ENCODE measurements at places on chromosomes 5 and 9.

DNA sequence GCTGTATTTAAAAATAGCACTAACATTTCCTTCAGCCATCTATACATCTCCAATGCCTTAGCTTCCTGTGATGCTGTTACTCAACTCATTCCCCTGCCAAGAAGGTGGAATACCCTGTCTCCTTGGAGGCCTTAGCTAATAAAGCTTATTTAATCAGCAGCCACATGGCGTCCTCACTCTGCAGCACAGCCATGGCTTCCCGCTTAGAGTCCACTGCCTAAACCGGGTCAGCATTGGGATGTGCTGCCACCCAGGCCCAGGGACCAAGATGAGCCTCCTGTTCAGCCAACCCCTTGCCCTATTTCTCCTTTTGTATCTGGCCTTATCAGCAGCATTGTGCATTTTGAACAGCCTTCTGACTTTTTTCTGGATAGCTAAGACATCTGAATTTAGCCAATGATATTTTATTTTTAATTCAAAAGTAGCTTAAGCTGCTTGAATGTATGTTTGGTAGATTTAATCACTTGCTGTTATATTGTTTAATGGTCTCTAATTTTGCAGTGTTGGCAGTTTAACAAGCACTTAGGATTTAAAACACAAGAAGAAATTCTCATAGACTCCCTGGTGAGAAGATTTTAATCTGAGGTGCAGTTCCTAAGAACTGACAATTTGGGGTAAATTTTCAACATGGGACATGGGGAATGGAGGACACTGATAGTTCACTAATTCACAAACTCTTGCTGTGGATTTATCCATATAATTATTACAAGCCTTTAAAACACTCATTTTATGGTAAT is 113.0 kb downstream of the RPS23 start:
- DNase-seq, result no peak

- DNase-seq, result no peak
These were observed 16.0 kb downstream of the NR2F1 start for GRCh38 chr5:93599001-93599379.

DNA sequence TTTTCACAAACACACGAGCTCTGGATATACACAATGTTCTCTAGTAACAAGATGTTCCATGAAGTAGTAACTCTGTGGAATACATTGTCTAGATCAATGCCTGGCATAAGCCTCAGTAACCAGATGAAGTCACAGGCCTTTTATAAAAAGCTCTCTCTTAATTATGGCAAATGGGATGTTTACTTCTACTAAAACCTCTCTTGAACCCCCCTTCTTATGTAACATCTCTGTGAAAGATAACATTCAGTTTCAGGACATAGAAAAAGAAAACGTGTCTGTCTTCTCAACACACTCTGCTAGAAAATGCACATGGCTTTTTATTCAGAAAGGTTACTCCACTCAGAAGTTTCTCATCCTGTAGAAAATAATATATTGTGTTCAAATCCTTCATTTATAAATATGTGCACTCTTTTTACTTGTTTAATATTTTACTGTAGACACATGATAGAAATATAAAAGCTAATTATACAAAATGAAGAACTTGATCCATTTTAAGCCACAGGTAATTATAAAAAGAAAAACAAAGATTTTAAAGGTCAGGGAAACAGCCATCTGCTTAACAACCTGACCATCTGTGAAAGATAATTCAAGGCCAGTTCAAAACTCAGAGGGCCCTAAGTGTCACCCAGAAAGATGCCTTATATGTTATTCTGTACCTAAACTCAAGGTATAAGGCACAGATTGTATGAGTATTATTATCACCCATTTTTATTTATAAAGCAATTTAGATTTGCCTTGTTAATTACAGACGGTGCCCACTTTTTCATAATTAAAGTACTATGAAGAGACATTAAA is 812.0 kb downstream of the CDH18 start:
- no peak for DNase-seq

DNA sequence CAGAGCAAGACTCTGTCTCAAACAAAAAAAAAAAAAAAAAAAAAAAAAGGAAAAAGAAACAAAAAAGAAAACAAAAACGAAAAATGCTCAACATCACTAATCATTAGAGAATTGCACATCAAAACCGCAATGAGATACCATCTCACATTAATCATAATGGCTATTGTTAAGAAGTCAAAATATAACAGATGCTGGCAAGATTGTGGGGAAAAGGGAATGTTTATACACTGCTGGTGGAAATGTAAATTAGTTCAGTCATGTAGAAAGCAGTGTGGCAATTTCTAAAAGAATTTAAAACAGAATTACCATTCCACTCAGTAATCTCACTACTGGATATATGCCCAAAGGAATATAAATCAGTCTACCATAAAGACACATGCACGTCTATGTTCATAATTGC is 50.4 kb upstream of the PRR16 start:
- DNase-seq, result no peak

GRCh38 chr9:135504262-135505243 is 4.1 kb downstream of the MRPS2 start:
- peak; percentile 69 for DNase-seq

DNA sequence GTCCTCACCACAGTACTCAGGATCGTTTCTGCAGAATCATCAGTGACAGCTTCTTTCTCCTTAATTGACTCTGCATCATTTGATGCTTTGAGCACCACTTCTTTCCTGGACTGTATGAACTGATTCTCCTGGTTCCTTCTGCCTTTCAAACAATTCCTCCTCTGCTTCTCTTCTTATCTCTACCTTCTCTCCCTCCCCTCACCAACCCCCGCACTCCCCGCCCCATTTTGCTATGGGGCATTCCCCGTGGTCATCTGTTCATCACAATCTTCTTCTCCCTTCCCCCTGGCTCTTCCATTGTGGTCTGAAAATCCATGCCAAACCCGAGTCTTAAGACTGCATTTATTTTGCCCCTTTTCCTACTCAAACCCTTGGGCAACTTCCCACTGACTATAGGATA is 57.9 kb downstream of the FAM78A start:
- DNase-seq, result no peak

DNA sequence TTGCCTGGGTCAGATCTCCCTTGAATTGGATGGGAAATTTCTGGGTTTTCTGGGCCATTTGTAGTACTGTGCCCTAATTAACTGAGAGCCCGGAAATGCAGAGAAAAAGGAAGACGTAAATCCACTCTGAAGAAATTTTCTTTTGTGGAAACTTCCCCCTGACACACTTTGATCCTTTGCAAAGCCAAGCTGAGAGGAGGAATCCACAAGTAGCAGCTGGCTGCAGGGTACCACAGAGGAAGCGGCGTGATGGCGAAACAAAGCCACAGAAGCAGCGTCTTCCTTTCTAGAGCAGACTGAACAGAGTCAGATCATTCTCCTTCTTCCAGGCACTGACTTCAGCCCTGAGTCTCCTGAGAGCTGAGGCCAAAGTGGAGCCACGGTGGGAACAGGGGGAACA is 47.1 kb upstream of the ZNF354A start:
- DNase-seq, result no peak

GRCh38 chr9:81431641-81432040 is 257.7 kb downstream of the TLE1 start:
- DNase-seq, result no peak

DNA sequence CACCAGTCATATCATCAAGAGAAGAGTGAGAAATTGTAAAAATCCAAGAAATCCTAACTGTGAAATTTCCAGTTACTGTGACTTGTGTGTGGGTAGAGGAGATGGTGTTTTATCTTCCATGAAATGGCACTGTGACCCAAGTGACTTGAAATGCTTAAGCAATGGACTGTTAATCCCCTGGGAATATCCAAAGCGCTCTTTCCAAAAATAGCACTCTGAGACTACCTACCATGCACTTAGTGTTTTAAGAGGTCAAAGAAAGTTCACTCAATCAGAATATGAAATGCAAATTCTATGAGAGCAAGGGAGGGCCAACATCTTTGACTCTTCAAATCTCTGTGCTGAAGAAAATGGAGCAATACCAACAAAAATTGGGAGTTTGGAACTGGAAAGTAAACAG is 244.0 kb downstream of the GABRB2 start:
- DNase-seq, result no peak

- DNase-seq, result peak; percentile 23
These were observed 56.6 kb downstream of the CFAP90 start for GRCh38 chr5:7794311-7794710.

DNA sequence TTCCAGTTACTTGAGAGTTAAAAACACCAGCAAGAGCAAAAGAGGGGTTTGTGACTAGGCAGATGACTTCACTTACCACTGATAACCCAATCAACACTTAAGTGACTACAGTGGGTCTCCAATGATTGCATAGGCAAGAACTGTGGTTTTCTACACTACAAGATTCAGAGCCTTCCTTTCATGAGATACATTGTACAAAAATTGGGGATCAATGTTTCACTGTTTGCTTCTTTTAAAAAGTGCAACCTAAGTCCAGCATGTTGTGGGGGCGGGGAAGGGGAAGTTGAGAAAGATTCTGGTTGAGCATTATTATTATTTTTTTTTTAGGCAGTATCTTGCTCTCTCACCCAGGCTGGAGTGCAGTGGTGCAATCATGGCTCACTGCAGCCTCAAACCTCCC is 3.6 kb downstream of the IQGAP2 start:
- DNase-seq, result no peak

DNA sequence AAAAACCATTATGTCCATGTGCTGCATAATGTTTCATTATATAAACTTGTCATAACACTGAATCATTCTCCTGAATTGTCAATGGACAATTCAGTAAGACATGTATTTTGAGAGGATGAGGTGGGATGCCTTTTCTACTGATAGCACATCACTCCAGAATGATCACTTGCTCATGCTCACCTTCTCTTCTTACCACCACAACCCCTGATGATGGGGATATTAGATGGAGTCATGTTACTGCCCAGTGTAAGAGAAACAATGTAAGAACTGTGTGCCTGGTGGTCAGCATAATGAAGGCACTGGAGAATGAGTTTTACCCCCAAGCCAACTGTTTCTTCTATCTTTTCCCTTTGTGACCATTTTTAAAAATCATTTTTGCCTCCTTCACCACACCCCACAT is 198.8 kb downstream of the ADAMTSL1 start:
- no peak for DNase-seq

GRCh38 chr9:89864731-89865130 is 259.9 kb downstream of the GADD45G start:
- DNase-seq, result no peak

DNA sequence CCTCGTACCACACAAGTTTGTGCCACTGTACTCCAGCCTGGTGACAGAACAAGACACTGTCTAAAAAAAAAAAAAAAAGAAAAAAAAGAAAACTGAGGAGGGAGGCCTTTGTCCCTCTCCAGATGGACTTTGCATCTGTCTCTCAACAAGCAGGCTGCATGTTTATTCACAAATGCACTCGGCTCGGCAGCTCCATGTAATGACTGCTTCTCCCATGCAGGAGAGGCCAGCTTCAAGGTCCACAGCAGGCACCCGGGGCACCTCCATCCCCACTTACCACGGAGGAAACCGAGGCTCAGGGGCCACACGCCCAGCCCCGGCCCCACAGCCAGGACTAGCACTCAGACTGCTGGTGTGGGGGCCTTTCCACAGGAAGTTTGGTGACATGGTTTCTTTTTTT is 13.1 kb upstream of the NCS1 start:
- DNase-seq, result no peak

DNA sequence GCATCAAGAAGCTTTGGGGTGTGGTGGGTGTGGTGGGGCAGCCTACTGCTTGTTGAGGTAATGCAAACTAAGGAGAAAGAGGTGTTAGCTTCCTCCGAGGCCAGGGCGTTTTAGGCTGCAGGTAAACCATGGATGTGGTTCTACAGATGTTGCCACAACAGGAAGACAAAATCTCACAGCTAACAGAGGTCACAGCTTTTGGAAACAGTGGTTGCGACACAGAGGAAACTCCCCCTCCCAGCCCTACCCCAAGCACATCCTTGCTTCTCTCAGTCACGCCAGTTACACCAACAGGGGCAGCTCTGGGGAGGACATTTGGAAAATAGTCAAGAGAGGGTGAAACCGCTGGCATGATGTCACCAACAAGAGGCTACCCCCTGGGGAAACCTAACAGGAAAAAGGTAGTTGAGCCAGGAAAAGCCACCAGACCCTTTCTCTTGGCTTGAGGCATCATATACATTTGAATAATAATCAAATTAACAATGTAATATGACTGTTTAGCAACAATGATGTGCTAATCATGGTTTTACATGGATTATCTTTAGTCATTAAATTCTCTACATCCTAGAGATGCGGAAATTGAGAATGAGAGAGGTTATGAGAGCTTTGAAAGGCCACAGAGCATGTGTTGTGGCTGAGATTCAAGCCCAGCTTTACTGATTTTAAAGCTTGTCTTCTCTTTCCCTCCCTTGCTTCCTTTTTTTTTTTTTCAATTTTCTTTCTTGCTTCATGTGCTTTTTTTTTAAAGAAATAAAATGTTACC is 82.2 kb upstream of the IL12B start:
- no peak for DNase-seq

DNA sequence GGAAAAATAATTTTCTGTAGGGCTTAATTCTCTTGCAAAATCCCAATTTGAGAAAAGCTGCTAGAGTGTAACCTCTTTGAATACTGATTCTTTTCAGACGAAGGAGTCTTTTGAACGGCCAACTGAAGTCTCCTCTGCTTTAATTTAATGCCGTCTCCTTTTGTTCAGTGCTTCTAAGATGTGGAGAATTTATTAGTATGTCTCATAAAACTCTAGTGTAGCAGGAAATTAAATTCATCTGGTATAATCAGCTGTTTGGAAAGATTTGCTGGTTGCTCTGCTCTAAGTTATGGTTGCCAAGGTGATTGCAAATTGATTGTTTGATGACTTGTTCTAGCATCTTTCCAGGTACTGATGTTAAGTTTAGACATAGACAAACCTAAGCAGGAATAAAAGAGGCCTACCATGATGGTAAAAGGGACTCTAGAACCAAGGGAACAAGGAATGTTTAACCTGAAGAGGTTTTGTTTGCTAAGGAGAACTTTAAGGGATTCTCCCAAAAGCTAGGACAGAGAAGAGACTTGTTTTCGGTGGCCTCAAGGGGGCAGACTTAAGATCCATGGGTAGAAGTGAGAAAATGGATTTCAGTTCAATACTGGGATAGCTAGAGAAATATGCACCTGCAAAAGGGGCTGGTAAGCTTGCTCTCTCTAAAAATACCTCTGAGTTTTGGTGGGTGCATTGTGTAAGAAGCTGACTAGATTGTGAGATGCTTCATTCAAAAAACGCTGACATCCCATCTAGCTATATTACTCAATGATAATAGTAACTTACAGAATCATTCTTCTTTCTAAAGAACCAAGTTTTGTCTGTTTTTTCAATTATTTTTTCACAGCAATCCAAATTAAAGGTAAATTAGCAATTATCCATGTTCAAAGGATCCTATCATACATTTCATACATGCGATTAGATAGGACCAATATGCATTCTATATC is 5.7 kb upstream of the ADRB2 start:
- DNase-seq, result no peak

GRCh38 chr5:116037236-116037822 is 5.1 kb downstream of the ARL14EPL start:
- DNase-seq, result no peak

- DNase-seq, result no peak
These were observed 1.3 kb downstream of the SPTAN1 start for GRCh38 chr9:128553728-128554127.

DNA sequence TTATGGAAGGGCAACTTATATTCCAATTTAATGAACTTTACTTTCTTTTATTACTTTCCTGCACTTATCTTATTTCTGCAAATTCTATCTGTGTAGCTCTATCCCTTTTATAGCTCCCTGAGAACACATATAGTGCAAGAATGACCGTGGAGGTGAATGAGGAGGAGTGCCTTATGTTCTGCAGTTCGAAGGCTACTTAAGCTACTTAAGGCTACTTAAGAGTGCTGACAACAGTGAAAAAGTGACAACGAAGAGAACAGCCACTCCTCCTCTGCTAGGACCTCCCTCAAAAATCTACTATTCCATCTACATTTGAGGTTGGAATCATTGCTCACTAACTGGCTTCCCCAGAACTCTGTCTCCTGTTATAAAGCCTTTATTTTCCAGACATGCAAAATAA is 1365.7 kb upstream of the C9orf72 start:
- DNase-seq, result no peak
